ENCODE measurements at places on chromosomes 1 and 21. TPM values are rescaled to one million over a fixed set of nuclear protein-coding genes. Genes with fewer than 3 reads are reported as not detected.

GRCh38 chr1:57164584-57164983 lies 198.8 kb upstream of the C8B start:
- no peak for DNase-seq

- DNase-seq, result no peak
Measured at GRCh38 chr1:175618559-175618958, 124.8 kb downstream of the TNR start.

DNA sequence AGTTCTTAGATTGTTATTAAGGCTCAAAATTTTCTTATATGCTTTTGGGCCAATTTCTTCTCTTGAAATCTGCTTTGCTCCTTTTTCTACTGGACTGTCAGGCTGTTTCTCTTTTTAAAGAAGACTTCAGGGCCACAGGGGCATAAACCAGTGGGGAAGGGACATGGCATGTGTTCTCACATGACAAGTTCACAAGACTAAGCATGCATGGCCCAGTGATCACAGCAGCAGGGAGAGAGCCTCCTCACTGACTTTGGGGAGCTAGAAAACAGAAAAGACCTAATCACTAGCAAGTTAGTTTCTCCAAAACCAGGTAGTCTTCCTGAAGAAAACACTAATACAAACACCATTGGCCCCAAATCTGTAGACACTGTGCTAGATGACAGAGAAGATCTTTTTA lies 64.8 kb downstream of the RAB3GAP2 start:
- DNase-seq, result no peak

DNA sequence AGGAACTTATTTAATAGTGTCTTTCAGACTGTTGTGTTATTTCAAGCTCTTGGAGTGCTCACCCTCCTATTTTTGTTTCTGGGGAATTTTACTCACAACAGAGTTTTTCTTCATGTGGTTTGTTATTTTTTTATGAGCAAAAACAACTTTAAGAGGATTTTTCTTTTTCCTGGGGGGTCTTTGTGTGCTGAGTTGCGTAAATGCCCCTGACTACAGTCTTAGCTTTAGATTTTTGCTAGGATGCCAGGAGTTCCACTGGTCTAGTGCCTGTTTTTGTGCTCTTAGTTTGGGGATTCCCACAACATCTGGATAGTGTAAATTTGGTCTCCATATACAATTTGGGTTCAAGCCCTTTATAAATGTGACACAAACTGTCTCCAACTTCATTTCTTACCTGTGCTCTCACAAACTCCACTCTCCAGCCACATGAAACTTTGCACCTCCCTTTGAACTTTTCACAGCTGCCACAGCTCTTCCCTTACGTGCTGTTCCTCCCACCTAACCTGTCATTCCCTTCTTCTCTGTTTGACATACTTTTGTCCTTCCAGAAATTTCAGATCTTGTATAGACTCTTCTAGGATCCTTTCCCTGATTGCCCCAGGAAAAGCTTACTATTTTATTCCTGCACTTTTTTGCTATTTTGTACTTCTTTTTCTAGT lies 180.2 kb downstream of the CRB1 start:
- DNase-seq, result no peak

- no peak for DNase-seq
Measured at GRCh38 chr1:229199261-229200243, 71.4 kb upstream of the RAB4A start.

- peak; percentile 56 for DNase-seq
Measured at GRCh38 chr1:67332653-67333529, 25.2 kb downstream of the IL12RB2 start.

- DNase-seq, result no peak
Measured at GRCh38 chr1:197439708-197440280, 171.7 kb downstream of the CRB1 start.

CFHR1 gene
- not detected for total RNA-seq

DNA sequence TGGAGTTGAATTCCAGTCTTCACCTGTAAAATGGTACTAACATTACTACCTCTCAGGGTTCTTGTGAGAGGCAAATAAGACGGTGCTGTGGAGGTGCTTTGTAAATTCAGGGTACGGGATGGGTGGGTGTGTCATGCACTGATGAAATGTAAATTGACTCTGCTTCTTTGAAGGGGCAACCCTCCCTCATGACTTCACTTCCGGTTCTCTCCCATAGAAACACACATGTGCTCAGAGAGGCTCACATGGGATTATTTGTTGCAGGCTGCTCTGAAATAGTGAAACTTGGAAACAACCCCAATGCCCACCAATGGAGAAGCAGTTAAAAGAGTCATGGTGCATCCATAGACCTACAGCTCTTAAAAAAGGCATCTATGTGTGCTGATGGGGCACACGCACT lies 44.9 kb upstream of the SCMH1 start:
- DNase-seq, result no peak

- DNase-seq, result no peak
Measured at GRCh38 chr21:44727321-44727720, 15.9 kb upstream of the TSPEAR start.

- DNase-seq, result no peak
Measured at GRCh38 chr1:111742938-111743549, 3.8 kb upstream of the INKA2 start.

RGSL1 gene
- total RNA-seq, result not detected

- no peak for DNase-seq
Measured at GRCh38 chr1:198125995-198126735, 30.6 kb upstream of the NEK7 start.

TESK2 gene
- total RNA-seq, result 5.9 TPM

BATF3 gene
- 660 TPM for total RNA-seq

CR1 gene
- 0.09 TPM for total RNA-seq

- DNase-seq, result no peak
Measured at GRCh38 chr1:219761208-219761860, 148.4 kb upstream of the ZC3H11B start.

FCGR1A gene
- not detected for total RNA-seq

DNA sequence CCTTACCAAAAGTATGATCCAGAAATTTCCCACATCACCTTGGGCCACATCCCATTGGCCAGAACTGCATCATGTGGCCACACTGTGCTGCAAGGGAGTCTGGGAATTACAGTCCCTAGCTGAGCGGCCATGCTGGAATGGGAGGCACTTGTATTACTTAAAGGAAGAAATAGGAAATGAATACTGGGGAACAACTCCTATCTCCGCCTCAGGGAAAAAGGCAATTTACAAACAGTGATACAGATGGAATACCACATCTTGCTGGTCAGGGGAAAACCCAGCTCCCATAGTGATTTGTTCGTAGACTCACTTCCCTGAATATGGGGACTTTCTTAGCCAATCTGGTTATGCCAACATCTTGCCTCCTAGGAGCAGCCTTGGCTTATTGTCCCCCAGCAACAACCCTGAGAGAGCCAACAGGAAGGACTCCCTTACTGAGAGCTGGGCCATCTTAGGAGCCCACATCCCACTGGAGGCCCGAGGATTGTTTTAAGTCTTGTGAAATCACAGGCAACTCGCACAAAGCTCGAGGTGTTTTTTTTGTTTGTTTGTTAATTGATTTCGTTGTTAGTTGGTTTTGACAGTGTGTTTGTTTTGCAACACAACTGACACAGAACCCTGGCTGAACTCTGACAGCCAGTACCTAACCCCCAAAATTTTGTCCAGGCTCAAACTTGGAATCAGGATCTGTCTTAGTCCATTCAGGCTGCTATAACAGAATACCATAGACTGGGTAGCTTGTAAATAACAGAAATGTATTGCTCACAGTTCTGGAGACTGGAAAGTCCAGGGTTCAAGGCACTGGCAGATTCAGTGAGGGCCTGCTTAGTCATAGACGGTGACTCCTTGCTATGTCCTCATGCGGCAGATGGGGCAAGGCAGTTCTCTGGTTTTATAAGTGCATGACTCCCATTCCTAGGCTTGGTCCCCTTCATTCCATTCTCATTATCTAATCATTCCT lies 14.9 kb downstream of the CDA start:
- DNase-seq, result no peak

GRCh38 chr1:84382127-84382526 lies 16.2 kb upstream of the DNASE2B start:
- DNase-seq, result no peak

GRCh38 chr1:208684192-208684591 lies 440.0 kb upstream of the PLXNA2 start:
- no peak for DNase-seq

PLEKHN1 gene
- total RNA-seq, result 1.9 TPM

KLHDC7A gene
- total RNA-seq, result not detected

DNA sequence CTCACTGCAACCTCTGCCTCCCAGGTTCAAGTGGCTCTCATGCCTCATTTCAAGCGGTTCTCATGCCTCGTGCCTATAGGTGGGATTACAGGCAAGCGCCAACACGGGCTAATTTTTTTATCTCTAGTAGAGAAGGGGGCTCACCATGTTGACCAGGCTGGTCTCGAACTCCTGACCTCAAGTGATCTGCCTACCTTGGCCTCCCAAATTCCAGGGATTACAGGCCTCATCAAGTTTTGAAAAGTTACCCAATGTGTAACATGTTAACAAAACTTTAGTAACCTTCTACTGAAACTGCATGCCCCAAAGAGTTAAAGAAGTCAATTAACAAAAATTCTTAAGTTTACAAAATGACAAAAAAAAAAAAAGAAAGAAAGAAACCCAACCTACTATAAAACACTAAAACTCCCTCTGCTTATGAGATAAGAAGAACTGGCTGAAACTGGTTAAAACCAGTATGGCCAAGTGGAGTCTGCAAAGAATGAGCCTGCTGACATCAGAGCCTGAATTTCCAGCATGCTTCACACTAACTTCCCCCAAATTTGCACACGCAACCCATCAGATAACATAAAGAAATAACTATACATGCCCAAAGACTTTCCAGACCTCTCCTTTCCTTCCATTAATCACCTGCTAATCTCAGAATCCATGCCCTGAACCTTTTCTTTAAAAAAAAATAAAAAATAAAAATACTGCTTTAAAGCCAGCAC lies 25.5 kb upstream of the PSMG1 start:
- no peak for DNase-seq

DNA sequence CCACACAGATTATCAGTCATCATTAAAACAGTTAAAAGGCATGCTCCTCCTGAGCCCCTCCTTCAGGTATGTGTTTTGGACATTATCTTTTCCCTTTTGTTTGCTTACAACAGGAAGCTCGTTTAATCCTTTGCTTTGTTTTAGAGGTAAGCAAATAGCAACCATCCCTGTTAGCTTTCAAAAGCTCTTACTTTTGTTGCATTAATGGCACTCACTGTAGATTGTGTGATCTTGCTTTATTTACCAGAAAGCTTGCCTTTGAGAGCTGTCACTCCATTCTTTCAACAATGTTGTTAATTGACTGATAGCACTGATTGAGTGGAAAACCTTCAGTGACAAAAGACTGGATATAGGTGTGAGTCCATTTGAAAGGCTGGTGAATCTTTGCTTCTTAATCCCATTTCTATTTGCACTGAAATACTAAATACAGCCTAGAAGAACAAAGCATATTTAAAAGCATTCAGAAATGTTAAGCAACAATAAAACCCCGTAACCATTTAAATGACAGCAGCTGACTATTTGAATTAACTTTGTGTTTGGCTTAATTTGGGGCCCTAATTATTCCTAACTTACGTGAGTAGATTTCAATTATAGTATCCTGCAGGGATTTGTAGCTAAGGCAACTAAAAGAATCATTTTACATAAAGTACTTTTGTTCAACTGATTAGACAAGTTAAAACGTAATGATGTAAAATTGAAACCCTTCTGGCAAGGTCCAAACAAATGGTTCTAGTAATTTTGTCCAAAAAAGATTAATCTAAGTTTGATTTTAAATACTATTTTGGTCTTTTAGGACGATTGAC lies 48.3 kb downstream of the ADGRL2 start:
- DNase-seq, result no peak

TNNI3K gene
- total RNA-seq, result not detected

SLC6A17 gene
- total RNA-seq, result 0.53 TPM

DNA sequence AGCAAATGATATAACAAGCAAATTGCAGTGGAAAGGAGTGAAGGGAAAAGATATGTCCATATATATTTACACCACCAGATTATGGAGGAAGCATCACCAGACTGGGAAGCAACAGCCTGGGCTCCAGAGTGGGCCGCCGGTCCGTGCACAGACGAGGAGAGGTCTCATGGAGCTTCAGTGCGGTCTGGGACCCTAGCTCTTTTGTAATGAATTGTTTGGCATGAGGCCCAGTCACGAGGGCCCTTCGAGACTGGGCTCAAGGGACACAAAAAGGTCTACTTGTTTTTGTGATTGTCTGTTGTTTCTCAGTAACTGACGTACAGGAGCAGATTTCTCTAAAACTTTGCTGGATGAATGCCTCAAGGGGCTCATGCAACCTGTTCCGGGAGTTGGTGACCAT lies 12.9 kb upstream of the STUM start:
- DNase-seq, result no peak

GRCh38 chr21:19123525-19123924 lies 719.9 kb upstream of the TMPRSS15 start:
- no peak for DNase-seq

DNA sequence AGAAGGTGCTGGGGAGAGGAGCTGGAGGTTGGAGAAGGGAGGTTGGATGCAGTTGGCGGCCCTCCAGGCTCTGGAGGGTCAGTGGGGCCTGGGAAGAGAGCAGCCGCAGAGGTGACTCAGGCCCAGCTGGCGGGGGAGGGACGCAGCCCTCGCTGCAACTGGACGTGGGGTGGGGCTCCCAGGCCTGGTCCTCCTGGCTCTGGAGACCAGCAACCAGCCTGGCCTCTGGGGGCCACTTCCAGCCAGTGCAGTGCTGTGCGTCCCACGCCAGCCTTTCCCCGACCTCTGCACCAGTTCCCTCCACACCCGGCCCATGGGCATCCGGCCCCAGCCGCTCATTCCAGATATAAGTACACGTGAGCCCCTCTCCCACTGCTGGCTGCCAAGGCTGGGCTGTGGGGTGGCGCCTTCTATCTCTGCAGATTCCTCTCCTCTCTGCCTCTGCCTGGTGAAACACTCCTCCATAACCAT lies 38.0 kb upstream of the COL18A1 start:
- no peak for DNase-seq

GRCh38 chr1:42886800-42887199 lies 40.4 kb downstream of the ZNF691 start:
- DNase-seq, result no peak

SPAG17 gene
- total RNA-seq, result not detected

DYNLT4 gene
- total RNA-seq, result not detected

GRCh38 chr1:27877115-27877416 lies 4.7 kb downstream of the THEMIS2 start:
- DNase-seq, result no peak

GRCh38 chr1:203534526-203534925 lies 40.6 kb downstream of the OPTC start:
- DNase-seq, result no peak

DNA sequence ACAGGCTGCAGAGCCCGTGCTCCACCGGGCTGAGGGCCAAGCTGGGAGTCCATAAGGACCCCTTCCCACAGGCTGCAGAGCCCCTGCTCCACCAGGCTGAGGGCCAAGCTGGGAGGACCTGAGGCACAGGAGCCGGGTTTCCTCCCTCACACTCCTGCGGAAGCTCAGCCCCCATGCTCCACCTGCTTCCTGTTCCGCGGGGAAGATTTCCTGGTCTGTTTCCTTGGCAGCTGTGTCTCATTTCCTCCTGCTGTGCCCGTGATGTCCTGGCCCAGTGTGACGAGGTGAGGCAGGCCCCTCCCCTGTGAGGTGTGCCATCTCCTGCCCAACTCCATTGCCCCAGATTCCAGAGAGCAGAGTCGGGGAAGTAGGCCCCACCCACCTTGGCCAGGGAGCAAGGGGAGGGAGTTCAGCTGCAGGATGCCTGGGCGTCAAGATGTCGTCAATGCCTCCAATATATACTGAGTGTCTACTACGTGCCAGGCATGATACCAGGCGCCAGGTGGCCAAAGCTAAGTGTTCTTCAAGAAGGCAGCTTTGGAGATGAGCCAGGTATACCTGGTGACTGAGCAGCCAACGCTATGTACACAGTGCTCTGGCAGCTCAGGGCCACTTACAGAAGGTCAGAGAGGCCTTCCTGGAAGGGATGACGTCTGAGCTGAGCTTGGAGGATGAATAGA lies 58.8 kb downstream of the NAV1 start:
- DNase-seq, result no peak
